H9 (cell line): ENCODE measurements at places on chromosomes 5 and 9.

GRCh38 chr5:177085985-177086653, 596 bp upstream of the FGFR4 start:
- DNase-seq: no peak

DNA sequence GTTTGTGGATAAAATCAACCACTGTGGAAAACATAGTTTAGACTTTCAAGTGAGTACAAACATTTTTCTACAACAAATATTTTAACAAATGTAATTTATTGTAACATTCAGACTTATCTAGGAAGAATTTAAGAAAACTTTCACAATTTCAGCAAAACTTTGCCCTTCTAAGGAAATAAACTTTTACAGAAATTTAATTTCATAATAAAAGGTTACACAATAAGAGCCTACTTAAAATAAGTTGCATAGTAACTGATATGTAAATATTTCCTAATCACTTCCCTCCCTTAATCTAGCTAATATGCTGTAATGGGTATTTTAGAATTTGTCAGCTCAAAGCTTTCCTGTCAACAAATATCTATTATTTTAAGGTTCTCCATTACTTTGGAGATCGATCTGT, 1899.9 kb downstream of the MAT2B start:
- no peak for DNase-seq

DNA sequence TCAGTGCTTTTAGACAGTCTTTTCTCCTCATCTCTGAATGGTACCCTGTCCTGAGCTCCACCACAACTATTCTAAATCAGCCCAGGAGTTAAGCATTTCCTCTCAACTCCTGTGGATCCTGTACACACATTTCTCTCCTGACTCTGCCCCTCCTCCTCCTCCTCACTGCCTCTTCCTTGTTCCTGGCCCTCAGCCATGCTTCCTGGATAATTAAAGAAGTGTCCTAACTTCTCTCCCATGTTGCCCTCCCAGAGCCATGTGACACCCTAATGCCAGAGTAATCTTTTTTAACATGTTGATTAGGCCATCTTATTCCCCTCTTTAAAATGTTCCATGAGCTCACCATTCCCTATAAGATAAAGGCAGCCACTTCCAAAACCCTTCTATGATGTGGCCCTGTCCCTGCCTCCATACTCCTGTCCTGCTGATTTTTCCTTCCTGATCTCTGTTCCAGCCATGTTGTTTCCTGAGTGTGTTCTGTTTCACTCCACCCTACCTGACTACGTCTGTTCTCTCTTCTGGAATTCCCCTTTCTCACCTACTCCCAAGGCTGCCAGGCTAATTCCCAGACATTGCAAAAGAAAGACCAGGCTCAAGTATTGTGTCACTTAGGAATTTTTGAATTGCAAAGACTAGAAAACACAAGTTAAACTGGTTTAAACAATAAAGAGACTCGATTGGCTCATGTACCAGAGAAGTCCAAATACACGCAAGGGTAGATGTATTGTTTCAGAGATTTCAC, 295.2 kb downstream of the MAST4 start:
- no peak for DNase-seq

DNA sequence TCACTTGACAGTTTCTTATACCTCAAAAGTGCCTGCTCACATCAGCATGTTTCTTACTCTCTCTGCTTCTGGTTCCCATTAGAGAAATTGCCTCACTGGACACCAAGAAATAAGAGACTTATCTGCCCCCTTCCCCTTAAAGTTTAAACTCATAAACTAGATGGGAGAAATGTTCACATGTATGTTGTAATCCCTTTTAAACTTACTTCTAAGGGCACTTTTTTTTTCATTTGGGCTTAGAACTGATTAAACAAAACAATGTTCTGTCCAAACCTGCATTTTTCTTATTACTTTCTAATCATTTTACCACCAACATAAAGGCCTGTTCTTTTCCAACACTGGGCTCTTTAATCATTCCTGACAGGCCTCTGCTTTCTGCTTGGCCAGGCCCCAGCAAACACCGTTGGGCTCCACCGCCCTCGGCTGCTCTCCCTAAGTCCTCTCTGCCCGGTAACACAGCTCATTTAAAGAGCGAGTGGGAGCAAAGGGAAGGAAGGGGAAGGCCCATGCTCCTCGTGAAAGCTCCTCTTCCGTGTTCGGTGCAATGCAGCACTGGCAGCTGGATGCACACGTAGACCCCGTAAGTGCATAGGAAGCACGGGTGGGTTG, 53.4 kb downstream of the ROR2 start:
- DNase-seq: no peak

DNA sequence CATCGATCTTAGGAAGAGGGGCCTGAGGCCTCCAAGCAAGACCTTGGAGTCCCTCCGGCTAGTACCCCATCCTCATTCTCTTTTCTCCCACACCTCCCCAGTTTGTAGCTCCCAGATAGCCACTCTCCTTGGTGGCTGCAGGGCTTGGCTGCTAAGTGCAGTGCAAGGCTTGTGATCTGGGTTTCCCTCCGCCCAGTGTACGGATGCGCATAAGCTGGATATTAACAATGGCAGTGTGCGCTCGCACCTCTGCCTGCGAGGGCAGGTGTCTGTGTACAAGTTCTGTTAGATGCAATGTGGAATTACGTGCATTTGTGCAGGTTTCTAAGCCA, 71.0 kb upstream of the TBCA start:
- no peak for DNase-seq

GRCh38 chr9:82090046-82090445, 101.5 kb downstream of the SPATA31D1 start:
- DNase-seq: no peak
